ENCODE measurements at places on chromosomes 1 and 21.

DNA sequence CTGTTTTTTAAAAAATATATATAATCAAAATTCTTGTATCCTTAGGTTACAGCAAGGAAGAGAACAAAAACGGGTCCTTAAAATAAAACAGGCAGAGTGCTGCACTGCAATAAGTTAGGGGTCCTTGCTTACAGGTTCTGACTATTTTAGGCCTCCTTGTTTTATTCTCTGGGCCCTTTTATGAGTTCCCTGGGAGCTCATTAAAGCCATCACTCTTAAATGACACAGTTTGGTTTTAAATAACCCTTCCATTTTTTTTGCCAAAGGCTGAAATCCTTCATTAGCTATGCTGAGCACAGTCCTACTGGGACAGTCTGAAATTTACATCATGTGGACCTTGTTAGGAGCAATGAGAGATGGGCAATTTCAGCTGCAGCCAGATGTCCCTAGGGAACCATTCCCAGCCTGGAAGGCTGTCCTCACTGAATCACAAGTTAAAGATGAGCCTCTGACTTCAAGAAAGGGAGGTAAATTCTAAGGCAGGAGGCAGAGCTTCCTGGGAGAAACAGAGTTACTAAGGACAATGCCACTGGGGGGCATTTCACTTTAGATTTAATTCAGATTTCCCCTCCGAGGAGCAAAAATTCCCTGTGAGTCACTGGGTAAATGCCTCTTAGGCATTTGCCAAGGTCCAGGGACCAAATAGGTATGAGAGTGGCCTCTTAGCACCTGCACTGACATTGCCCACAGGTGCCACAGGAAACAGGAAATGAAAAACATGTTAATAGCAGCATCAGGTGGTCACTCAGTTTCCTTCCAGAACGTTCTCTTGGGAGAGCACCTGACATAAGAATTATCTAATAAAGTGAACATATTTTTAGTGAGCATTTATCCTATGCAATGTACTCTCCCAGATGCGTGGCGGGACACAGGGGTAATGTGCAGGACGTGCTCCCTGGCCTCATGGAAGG, 3.8 kb upstream of the MUL1 start:
- DNase-seq = no peak

- no peak for DNase-seq
Measured at GRCh38 chr1:100360790-100361510, 8.6 kb downstream of the CDC14A start.

DNA sequence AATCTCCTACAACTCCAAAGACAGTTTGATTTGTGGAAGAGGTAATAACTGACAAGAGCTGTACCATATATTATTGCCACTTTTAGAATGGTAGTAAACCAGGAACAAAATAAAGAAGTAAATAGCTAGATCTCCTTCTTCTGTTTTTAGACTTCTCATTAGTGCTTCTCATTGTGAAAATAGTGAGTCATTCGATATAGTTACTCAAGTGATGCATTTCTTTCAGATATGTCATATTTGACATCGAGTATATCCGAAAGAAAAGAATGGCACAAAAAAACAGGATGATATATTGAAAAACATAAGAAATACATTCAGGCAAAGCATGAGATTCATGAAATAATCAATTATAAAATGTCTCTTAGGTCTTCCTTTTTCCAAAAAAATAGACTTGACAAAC, 1346.1 kb downstream of the BRINP3 start:
- no peak for DNase-seq

DNA sequence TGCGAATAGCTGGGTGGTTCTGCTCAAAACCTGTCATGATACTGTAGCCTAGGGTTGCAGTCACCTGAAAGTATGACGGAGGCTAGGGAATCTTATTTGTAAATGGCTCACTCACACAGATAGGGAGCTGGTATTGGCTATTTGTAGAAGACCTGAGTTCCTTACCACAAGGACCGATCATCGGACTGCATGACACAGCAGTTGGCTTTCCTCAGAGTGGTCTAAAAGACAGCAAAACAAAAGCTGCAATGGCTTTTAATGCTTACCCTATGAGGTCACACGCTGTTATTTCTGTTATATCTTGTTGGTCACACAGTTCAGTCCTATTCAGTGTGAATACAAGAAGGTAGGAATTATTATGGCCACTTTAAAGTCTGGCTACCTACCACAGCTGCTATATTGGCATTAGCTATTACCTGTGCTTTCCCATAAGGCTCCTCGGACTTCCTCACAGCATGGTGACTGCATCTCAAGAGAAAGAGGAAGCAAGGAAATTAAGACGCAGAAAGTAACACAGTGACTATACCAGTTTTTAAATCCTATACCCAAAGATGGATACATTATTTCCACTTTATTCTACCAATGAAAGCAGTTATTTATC, 68.4 kb upstream of the LRRC7 start:
- no peak for DNase-seq

DNA sequence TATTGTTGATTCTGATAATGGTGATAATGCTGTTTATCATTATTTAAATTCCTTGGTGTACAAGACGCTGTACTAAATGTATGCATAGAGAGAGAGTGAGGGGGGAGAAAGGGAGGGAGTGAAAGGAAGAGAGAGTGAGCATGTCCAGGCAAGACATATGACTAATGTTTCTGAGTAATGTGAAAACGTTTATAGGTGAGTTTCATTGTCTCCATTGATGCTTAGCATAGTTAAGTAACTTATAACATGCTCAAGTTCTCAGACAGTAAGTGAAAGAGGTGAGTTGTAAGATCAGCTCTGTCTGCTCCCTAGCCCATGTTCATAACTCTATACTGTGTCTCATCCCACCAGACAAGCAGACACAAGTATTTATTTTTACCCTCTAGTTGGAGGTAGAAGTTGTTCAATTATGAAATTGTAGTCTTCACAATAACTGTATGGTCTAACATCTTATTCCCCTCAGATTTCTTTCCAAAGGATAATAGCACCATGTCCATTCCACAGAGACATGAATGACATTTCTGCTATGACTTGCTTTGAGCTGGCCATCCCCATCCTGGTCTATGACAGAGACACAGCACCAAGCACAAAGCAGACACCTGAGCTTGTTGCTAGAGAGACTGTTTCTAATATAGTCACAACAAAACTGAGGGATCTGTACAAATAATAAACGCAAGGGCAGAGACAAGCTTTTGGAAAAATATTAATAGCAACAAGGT, 285.1 kb downstream of the CACNA1E start:
- DNase-seq = no peak

GRCh38 chr1:117655220-117655577, 49.4 kb downstream of the TENT5C start:
- no peak for DNase-seq

DNA sequence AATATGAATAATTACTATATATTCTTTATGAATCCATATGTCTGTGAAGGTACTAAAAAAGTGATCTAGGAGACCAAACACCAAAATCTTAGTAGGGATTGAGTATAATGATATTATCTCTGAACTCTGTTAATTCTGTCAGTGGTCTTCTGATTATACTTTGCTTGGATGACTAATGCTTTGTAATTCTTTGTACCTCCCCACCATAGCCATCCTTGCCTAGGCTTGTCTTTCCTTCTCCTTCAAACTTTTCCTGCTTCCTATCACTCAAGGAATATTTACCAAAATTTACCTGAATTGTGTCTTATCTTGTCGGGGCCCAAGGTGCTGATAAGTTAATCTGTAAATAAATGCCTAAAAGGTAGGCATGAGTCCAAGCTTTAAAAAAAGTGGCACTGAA, 845 bp upstream of the RGS5 start:
- no peak for DNase-seq

- no peak for DNase-seq
Measured at GRCh38 chr1:227415115-227415790, 97.0 kb upstream of the CDC42BPA start.

DNA sequence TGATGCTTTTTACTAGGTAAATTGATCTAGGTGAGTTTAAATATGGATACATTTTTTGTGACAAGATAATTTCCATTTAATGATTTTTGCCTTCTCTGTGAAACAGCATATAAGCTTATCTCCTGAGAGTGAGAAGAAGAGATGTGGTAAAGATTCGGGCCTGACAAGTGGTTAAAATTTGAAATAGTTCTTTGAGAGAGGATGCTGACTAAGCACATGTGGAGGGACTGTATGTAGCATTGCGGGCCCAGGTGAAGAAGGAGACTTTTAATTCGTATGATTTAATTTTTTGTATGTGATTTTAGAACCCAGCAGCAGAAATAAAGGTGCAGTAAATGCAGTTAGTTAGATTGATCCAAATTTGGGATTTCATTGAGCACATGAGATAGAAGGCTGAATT, 51.9 kb downstream of the RPRD2 start:
- DNase-seq = no peak

GRCh38 chr1:84370831-84371394, 27.4 kb upstream of the DNASE2B start:
- no peak for DNase-seq

DNA sequence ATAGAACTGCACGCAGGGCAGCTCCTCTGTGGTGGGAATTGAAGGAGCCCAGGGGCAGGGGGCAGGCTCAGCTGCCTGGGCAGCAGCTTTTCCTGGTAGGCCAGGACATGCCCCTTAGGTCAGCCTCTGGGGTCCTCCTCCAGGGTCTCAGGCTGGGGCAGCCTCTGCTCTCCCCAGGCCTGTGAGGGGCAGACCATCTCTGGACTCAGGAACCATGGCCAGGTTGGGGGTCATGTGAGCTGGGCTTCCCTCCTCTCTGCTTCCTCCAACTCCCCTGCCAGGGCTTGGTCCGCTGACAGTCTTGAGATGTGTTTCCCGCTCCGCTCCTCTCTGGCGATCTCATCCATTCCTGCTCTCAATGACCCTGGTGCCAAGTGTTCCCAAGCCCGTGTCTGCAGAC, 5.7 kb downstream of the C1orf210 start:
- no peak for DNase-seq

- no peak for DNase-seq
Measured at GRCh38 chr1:210681158-210681557, 352.5 kb downstream of the HHAT start.

Measured in NCI-H1105 treated with DMSO at 0.1 percent for 48 hours (cell line).